KBM-7 (cell line): ENCODE measurements at places on chromosomes 16 and 17.

DNA sequence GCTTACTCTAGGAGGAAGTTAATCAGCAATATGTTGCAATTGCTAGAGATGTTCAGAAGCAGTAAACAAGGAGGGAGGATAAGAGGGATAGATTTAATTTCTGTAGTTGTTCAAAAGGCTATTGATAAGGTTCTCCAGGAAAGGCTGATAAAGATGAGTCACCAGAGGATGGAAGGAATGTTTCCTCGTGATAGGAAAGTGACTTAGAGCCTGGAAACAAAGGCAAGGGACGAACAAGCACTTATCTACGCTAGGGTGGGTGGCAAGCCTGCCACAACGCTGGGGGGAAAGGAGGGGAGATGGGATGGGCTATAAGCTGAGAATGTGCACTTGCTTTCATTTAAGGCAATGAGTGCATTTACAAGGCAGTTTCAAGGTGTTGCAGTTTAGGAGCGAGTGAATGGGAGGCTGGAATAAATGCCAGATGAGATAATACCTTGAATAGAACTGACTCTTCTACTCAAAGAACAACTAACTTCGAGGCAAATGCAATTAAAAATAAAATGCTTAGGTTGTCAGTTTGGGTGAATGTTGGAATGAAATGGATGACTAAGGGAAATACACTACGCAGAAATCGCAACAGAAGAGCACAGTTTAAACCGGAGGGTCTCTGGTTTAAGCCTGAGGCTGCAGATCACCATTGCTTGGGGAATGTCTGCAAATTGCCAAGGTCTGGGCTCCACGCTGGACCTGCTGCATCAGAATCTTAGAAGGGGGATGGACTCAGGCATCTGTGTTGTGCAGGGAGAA lies 76.0 kb upstream of the RBBP6 start:
- DNase-seq: no peak

- DNase-seq: no peak
Observed at GRCh38 chr17:72346306-72346705, 225.5 kb downstream of the SOX9 start.

GRCh38 chr17:53570731-53571130 lies 252.0 kb upstream of the KIF2B start:
- DNase-seq: no peak

DNA sequence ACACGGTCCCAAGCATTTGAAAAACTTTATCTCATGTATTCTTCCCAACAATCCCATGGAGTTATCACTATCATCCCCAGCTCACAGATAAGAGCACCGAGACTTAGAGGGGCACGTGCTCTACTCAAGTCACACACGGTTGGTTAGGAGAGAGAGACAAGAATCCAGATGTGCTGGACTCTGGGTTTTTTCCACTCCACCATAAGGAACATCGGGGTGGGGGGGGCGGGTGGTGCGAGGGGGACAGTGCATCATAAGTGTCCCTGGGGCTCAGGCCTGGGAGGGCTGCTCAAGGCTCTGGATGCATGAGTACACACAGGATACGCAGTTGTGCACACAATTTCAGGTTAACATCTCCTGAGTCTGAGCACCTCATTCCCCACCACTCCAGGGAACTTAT lies 7.4 kb downstream of the CDC42EP4 start:
- no peak for DNase-seq

DNA sequence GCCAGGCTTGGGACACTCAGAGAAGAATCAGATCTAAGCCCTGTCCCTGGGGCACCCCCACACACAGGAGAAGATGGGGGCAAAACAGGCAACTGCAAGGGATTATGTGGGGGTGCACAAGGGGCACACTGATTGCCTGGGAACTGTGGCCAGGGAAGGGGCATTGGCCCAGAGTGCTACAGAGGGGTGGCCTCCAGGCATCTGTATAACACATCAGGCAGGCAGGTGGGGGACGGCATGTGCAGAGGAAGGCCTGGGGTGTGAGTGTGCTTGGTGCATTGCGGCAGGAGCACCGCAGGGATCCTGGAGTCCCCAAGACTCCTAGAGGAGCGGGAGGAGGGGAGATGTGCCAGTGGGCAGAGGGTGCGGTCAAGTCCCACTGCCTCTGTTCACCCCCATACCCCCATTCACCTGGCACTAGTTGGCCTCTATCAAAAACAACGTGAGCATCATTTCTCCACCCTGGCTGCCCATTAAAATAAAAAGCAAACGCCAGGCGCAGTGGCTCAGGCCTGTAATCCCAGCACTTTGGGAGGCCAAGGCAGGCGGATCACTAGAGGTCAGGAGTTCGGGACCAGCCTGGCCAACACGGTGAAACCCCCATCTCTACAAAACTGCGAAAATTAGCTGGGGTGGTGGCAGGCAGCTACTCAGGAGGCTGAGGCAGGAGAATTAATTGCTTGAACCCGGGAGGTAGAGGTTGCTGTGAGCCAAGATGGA lies 41.5 kb downstream of the C16orf82 start:
- DNase-seq: no peak

DNA sequence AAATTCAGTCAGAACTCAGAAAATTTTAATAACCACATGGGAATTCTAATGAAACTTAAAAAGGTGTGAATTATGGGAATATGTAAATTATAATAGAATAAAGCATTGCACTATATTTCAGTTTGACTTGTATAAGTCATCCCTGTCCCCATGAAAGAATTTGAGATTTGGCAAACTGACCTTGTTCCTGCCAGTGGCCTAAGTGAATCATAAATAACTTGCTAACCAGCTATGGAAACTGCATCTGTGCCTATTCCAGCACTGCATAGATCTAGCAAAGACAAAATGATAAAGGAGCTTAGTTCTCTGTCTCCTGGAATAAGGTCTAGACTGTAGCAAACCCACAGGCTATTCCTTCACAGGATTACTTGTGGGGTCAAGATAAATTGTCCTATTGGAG lies 106.8 kb upstream of the NOG start:
- DNase-seq: no peak

DNA sequence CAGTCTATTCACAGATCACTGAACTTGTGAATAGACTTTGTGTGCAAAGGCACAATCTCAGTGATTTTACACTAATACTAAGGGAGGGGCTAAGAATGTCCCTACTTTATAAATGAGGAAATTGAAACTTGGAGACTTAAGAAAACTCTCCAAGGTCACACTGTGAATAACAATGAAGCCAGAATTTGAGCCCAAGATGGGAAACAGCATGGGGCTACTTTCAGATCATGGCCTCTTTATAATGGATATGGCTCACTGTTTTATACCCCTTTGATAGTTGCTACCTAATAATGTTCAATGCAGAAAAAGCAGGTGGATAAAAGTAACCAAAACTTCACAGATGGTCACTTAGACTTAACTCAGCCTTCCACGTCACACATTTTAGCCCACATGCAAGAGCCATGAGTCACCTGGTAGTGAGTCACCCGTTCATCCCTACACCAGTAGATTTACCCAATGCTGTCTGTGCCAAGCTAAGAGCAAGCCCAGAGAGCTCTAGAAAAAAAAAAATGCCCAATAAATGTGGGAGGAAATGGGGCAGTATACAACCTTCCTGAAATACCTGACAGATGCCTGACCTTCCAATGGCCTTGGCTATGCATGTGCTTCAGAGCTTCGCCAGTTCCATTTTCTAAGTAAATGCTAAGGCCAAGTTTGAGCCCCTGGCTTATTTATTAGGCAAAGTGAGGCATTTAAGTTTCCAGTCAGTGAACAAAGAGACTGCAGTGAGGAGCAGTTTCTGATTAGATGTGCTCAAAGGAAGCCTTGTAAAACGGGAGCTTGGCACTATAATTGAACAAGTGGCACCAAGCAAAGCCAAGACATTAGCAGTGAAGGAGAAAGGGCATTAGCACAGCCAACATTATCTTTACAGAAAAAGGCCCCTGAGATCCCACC lies 219.7 kb downstream of the TMEM114 start:
- no peak for DNase-seq

- peak; percentile 46 for DNase-seq
Observed at GRCh38 chr16:75593825-75594820, 27.9 kb downstream of the GABARAPL2 start.

DNA sequence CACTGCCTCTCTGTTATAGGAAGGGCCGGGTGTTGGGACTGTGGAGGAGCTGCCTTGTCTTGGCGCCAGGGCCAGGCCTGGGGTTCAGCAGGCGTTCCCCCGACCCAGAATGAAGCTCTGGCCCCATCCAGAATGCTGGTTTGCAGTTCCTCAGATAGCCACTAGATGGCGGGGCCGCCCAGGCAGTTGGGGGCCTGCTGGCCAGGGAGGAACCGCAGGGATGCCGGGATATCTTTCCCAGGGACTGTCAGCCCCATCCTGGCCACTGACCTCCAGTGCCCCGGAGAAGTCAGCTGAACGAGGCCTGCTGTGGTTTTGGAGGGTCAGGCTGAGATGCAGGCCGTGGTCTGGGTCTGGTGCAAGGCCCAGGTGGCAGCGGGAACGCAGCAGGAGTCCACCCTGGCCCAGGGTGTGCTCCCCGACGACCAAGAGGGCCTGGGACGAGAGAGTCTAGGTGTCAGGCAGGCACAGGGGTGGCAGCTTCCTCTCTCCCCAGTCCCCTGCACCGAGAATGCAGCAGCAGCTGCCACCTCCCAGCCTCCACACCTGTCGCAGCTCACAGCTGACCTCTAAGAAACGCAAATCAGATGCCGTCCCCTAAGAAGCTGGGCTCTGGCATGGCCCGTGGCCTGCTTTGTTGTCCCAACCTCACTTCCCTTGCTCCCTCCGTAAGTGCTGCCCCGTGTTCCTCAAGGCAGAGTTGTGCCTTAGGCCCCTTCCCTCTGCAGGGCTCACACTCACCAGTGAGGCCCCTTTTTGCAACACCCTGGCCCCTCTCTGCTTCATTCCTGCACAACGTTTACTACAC lies 51.2 kb downstream of the RMI2 start:
- DNase-seq: peak; percentile 71

- DNase-seq: no peak
Observed at GRCh38 chr17:10648381-10648780, 8.7 kb downstream of the MYH3 start.

GRCh38 chr17:12545877-12546513 lies 119.7 kb upstream of the MYOCD start:
- peak; percentile 52 for DNase-seq

- no peak for DNase-seq
Observed at GRCh38 chr17:41987642-41988041, 21.0 kb downstream of the CNP start.

- no peak for DNase-seq
Observed at GRCh38 chr16:53636978-53637377, 66.7 kb downstream of the RPGRIP1L start.

DNA sequence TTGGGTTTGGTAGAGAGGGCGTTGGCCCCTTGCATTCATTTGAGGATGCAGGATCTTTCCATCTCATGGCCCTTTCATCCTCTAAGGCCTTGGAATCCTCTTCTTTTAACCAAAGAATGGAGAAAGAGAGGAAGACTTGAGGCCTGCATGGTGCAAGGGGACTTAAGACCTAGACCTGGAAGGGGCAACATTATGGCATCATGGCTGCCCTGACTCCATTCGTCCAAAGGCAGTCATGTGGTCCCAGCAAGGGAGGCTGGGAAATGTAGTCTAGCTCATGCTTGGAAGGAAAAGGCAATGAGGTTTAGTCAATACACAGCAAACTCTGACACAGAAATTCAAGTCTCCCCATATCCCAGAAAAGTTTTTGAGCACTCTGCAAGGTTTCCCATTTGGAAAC lies 30.7 kb upstream of the CDRT4 start:
- no peak for DNase-seq

- DNase-seq: no peak
Observed at GRCh38 chr17:20096430-20096829, 87.3 kb downstream of the SPECC1 start.

DNA sequence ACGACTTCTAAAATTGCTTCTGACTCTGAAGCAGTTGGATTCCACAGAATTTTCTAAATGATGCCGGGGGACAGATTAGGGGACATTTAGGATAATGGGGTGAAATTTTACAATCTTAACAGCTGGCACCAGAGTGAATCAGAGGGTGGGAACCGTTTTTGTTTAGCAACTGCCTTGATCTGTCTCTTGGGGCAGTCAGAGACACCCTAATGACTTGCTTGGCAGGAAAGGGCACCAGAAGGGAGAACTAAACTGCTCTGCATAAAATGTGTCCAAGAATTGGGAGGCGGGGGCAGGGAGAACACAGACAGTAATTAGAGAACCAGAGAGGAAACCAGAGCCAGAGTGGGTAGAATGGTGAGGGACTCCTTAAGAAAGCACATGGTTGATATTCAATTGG lies 6.1 kb upstream of the ABCC12 start:
- no peak for DNase-seq

GRCh38 chr16:16124438-16124837 lies 98.9 kb downstream of the ABCC6 start:
- DNase-seq: no peak

GRCh38 chr17:71941920-71942319 lies 178.9 kb upstream of the SOX9 start:
- DNase-seq: no peak

DNA sequence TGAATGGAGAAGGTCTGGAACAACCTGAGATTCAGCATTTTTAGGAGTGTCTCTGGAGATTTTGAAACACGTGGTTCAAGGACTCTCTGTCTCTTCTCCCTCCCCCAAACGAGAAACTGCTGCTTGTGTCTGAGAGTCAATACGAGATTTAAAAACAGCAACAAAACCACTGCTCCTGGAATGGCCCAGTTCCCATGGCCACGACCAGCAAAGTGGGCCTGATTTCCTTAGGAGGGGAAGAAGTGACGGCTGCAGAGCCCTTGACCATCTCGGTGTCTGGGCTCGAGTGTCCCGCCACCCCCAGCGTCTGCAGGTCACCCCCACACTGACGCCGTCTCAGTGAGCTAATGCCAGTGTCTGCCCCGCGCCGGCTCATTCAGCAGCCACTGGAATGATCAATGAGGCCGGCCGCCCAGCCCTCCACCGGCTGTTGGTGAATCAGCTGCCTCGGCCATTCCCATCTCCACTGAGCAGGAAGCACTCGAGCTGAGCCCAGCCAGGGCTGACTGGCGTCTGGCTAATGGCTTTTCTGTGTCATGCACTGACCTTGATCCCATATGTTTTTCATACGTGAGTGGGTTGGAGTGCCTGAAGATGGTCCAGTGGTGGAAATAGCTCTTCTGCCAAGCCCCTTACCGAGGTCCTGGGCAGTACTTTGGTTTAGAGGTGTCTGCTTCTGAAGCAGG lies 151.8 kb downstream of the PITPNC1 start:
- DNase-seq: no peak

- DNase-seq: no peak
Observed at GRCh38 chr17:73157521-73157890, 7.3 kb upstream of the SSTR2 start.

GRCh38 chr17:27563532-27563931 lies 67.5 kb upstream of the LGALS9 start:
- DNase-seq: no peak

DNA sequence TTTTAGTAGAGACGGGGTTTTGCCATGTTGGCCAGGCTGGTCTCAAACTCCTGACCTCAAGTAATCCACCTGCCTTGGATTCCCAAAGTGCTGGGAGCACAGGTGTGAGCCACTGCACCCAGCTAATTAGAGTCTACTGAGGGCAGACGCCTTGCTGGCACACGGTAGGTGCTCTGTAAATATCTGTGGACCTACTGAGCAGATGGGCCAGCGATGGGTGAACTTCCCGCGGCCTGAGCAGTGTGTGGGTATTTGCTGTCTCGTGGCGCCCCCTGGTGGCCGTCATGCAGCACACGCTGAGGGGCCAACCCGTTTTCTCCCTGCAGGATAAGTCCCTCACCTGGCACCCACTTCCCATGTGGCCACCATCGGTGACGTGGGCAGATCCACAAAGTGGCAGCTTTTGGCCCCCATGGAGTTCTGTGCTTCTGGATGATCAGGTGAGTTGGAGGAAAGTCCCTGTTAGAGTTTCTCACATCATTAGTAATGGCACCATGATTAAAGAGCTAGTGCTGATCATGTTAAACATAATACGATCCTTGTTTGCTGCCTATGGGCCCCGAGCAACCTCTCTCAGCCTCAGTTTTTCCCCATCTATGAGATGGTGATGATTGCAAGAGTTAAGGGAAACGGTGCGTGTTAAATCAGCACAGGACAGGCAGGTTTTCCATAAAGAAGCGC lies 40.7 kb downstream of the ZDHHC7 start:
- DNase-seq: peak; percentile 87
